ENCODE measurements at places on chromosomes 1 and 21.

- H3K27me3 ChIP-seq = no peaks in the 10 kb centered on the region
- no peak for DNase-seq
- no peaks in the 10 kb centered on the region for H3K36me3 ChIP-seq
These were observed 41.0 kb downstream of the RXRG start for GRCh38 chr1:165403835-165404482.

DNA sequence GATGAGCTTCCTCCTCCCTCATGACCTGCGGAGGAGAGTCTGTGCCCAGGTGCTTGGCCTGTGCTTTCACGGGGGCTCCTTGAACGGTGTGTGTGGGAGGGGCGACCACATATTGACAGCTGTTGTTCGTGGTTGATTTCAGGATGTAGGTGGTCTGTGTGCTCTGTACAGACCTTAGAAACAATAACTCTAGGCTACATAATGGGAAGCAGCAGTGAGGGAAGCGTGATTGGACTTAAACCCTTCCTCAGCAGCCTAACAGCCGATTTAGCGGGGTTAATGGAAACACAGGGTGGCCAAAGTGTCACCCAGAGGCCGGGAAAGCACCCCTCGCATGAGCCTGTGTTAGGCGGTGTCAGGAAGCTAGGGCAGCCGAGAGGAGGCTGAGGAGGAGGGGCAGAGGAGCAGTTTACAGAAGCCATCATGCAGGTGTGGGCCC lies 56.0 kb downstream of the TBCE start:
- no peak for DNase-seq
- no peaks in the 10 kb centered on the region for H3K27me3 ChIP-seq
- no peaks in the 10 kb centered on the region for H3K36me3 ChIP-seq
- no peaks in the 10 kb centered on the region for H3K4me1 ChIP-seq
- no peak overlapping the region for H3K4me3 ChIP-seq
- H3K27ac ChIP-seq = no peak overlapping the region

DNA sequence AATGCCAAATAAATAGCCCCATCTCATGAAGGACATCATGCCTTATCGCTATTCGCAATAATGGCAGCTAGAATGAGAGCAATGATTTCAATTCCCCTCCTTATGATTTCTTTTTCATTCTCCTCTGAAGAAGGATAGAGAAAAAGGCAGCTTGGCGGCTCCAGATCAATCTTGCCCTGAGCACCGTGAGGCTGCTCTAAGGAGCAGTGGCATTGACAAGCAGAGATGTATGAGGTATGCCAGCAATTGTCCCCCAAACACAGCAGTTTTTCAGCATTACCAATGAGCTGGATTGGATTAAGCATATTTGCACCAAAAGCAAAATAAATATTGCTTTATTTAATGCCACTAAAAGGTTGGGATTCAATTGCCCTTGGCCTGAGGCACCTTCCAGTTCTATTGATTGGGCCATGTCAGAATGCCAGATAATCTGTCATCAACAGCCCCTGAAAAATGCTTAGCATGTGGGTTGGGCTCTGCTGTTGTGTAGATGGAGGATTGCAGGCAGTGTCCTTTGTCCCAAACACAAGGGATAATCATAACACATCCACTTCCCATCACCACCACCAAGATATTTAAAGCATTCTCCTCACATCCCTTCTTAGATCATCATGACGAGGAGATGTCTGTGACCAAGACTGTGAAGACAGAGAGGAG lies 135.7 kb downstream of the BEND5 start:
- H3K27me3 ChIP-seq = peaks cover 7% of the 10 kb centered on the region
- no peaks in the 10 kb centered on the region for H3K4me1 ChIP-seq
- DNase-seq = no peak
- no peak overlapping the region for H3K4me3 ChIP-seq

DNA sequence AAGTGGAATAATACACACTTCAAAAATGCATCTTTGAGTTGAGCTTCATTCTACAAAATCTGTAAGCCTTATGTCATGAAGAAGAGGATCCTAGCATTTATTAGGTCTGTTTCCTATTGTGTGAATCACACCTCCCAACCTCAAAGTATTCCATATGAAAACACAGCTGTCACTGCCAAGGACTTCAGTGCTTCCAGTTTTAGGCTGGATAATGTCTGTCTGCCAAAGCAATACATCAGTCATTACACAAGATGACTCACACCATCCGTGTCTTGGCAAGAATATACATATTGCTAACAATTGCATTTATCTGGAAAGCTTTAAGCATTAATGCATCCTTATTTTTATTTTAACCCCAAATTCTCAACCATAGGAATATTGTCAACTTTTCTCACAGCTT lies 125.7 kb upstream of the TMPRSS15 start:
- no peaks in the 10 kb centered on the region for H3K36me3 ChIP-seq
- no peaks in the 10 kb centered on the region for H3K4me1 ChIP-seq
- no peak overlapping the region for H3K4me3 ChIP-seq
- DNase-seq = no peak

DNA sequence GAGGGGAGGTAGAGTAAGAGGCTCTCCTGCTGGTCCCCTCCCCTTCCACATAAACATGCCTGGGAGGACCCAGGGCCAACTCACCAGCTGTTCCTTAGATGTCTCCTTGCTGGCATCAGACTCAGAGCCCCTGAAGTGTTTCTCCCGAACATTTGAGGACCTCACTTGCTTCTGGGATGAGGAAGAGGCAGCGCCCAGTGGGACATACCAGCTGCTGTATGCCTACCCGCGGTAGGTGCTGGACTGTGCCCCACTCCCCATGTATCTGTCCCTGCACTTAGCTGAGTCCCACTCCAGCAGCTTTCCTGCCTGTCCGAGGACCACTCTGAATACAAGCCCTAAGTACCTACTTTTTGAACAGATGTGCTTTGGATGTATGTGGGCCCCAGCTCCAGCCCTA lies 383 bp downstream of the MPL start:
- no peak for DNase-seq
- H3K27me3 ChIP-seq = no peaks in the 10 kb centered on the region
- H3K36me3 ChIP-seq = no peaks in the 10 kb centered on the region
- H3K4me1 ChIP-seq = no peaks in the 10 kb centered on the region

DNA sequence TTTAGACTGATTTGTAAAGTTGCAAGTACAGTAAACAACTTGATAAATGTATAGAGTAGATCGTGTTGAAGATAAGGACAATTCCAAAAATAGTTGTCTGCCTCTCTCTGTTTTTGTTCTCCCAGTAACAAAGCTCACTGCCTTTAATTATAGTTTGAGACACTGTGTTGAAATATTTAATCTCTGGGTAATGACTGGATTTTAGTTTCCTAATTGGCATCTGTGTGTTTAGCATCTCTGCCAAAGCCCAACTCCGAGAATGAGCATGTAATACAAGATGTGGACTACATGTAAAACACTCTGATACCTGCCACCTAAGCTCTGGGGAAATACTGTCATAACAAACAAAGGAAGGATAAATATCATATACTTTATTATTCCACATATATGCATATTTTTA lies 27.7 kb upstream of the SDE2 start:
- no peaks in the 10 kb centered on the region for H3K27me3 ChIP-seq
- H3K4me1 ChIP-seq = peaks cover 16% of the 10 kb centered on the region
- H3K36me3 ChIP-seq = no peaks in the 10 kb centered on the region
- no peak for DNase-seq
- no peak overlapping the region for H3K4me3 ChIP-seq

DNA sequence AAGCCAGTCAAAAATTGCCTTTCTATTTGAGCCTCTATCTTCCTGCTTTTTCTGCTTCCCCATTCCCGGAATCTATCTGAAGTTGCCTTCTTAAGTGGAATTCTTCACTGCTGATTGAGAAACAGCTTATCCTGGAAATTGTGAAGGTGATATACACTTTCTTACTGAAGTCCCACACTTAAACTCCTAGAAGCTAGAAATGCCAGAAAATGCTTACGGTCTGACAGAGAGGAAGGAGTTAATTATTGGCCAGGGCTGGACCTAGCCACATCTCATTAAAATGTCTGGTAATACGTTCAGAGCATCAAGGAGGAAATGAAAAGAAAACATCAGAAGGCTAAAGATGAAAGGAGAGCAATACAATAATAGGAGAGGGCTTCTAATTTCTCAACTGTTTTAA lies 292.5 kb upstream of the SNX7 start:
- H3K27ac ChIP-seq = no peak overlapping the region
- DNase-seq = no peak
- H3K4me1 ChIP-seq = no peaks in the 10 kb centered on the region
- no peaks in the 10 kb centered on the region for H3K27me3 ChIP-seq

DNA sequence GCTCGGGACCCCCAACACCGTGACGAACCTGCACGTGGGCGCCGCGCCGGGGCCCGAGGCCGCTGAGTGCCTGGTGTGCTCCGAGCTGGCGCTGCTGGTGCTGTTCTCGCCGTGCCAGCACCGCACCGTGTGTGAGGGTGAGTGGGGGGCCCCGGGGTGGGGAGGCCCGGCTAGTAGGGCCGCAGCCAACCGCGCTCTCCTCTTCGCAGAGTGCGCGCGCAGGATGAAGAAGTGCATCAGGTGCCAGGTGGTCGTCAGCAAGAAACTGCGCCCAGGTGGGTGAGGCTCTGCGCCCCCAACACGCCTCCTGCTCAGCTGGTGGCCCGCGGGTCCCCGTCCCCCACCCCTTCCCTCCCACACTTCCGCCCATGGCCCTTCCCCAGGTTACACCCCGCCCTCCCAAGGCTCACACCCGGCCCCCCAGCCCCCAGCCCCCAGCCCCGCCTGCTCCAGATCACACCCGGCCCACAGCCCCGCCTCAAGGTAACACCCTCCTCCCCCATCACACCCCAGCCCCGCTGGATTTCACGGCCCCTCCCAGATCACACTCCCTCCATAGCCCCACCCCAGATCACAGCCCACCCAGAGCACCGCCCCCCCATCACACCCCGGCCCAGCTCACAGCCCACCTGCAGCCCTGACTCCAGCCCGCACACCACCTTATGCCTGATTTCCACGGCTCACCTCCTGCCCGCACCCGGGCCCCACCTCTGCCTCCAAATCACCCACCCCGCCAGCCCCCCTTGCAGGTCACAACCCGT lies 2.4 kb upstream of the MMP23B start:
- H3K4me3 ChIP-seq = peak overlapping the region; percentile 49
- H3K4me1 ChIP-seq = peaks cover 59% of the 10 kb centered on the region
- peaks cover 30% of the 10 kb centered on the region for H3K27me3 ChIP-seq
- DNase-seq = no peak
- peak overlapping the region; percentile 24 for H3K27ac ChIP-seq
- H3K36me3 ChIP-seq = peaks cover 4% of the 10 kb centered on the region

- H3K36me3 ChIP-seq = no peaks in the 10 kb centered on the region
- no peaks in the 10 kb centered on the region for H3K4me1 ChIP-seq
- DNase-seq = no peak
- H3K27me3 ChIP-seq = no peaks in the 10 kb centered on the region
These were observed 38.6 kb downstream of the DIRAS3 start for GRCh38 chr1:68011657-68012375.

GRCh38 chr21:45865106-45865835 lies 116.3 kb upstream of the COL6A1 start:
- H3K4me3 ChIP-seq = no peak overlapping the region
- H3K4me1 ChIP-seq = no peaks in the 10 kb centered on the region
- H3K36me3 ChIP-seq = no peaks in the 10 kb centered on the region
- peaks cover 14% of the 10 kb centered on the region for H3K27me3 ChIP-seq
- no peak overlapping the region for H3K27ac ChIP-seq

- no peaks in the 10 kb centered on the region for H3K27me3 ChIP-seq
- peak overlapping the region; percentile 96 for H3K27ac ChIP-seq
- H3K4me1 ChIP-seq = peaks cover 91% of the 10 kb centered on the region
These were observed 9.5 kb downstream of the ZBTB7B start for GRCh38 chr1:155012026-155012546.

DNA sequence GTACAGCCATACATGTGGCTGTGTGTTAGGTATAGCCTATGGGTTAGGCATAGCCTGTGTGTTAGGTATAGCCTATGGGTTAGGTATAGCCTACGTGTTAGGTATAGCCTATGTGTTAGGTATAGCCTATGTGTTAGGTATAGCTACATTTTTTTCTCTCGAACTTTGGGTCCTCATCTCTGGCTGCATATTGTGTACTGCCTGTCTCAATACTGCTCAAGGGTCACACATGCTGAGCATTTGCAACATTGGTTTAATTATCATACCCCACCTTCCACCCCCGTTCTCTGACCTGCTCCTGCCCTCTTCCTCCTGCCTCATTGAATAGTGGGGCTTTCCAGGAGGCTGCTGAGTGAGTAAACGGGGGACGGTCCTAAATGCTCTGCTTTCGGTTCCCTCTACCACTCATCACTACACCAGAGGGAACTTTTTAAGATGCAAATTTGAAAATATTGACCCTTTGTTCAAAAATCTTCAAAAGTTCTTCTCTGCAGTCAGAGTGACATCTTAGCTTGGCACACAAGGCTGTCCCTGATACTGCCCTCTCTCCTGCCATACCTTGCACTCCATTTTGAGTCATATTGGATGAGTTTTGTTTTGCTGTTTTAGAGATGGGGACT lies 17.8 kb downstream of the OR2B11 start:
- no peak overlapping the region for H3K4me3 ChIP-seq
- no peaks in the 10 kb centered on the region for H3K27me3 ChIP-seq
- H3K27ac ChIP-seq = no peak overlapping the region

DNA sequence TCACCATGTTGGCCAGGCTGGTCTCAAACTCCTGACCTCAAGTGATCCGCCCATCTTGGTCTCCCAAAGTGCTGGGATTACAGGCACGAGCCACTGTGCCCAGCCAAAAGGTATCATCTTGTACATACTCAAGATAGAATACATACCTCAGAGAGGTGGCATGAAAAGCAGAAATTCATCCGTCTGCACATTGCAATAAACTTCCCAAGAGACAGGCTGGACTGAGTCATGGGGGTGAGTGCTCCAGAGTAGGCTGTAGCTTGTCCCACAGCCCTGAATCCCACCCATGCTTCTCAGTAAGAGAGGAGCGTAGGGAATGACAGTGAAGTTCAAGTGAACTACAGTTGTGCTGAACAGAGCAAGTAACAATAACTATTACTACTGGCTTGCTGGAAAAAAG lies 19.7 kb downstream of the TOR3A start:
- DNase-seq = no peak
- no peaks in the 10 kb centered on the region for H3K27me3 ChIP-seq
- peaks cover 20% of the 10 kb centered on the region for H3K36me3 ChIP-seq

DNA sequence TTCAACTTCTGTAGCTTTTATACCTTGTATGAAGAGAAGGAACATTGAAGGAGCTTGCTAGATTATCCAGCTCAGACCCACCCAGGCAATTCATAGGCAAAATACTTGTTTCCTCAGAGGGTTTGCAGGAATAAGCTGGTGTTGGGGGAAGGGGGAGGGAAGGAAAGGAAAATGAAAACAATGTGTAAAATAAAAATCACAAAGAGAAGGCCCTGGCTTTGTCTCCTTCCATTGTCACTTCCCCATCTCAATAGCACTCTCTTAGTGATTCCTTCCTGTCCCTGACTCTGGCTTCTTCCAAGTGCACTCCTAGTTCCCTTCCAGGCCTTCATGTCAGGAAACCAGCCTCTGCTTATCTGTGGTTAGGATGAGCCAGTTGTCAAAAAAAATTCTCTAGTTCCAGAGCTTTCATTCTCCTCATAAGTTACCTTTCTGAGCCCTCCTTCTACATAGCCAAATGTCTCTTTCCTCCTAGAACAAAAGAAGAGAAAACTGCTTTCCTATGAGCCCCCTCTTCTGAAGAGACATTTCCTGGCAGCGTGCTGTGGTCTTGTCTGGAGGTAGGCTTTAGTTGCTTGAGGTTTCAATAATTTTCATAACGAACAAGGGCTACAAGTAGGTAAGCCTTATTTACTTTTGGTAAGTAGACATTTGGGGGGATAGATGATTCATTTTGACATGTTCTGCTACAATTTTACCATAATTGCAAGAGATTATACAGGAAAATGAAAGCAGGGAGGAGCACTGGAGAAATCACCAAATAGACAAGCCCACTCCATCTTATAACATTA lies 45.7 kb downstream of the FASLG start:
- no peaks in the 10 kb centered on the region for H3K27me3 ChIP-seq
- no peak overlapping the region for H3K27ac ChIP-seq
- no peak for DNase-seq
- no peaks in the 10 kb centered on the region for H3K36me3 ChIP-seq
- no peaks in the 10 kb centered on the region for H3K4me1 ChIP-seq
- H3K4me3 ChIP-seq = no peak overlapping the region
